Bone marrow (tissue), 2 donors: ENCODE measurements at places on chromosomes 2 and 18.

GRCh38 chr2:95050385-95051300 lies 25.1 kb downstream of the MAL start:
- DNase-seq, result no peak

- no peak for DNase-seq
Observed at GRCh38 chr2:126463892-126464674, 191.9 kb upstream of the GYPC start.

- DNase-seq, result no peak
Observed at GRCh38 chr2:172938713-172939375, 136.8 kb upstream of the MAP3K20 start.

- no peak for DNase-seq
Observed at GRCh38 chr2:197306696-197307040, 3.9 kb downstream of the ANKRD44 start.

DNA sequence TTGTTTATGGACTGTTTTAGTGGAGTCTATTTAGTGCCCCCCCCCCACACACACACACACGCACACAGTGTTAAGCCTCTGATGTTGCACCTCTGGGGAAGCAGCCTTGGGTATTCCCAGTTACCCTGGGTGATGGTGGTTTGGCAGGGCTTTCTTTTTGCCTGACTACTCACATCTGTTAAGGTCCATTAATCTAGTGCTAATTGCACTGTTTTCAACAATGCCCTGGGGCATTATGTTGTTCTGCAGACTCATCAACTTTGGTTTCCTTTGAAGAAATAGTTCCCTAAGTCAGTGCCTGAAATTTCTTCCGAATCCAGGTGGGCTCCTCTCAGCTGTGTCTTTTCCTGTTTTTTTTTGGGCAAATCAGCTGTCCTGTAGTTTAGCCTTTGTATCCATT lies 34.7 kb downstream of the SPOPL start:
- DNase-seq, result no peak
